ENCODE measurements at places on chromosomes 1 and 21.

GRCh38 chr1:69737527-69738185 is 169.9 kb downstream of the LRRC7 start:
- peak; percentile 69 for DNase-seq

GRCh38 chr1:224447251-224447650 is 12.7 kb upstream of the WDR26 start:
- no peak for DNase-seq

GRCh38 chr1:40717955-40718354 is 26.5 kb downstream of the NFYC start:
- no peak for DNase-seq

- no peak for DNase-seq
Measured at GRCh38 chr1:114008480-114008941, 29.2 kb downstream of the OLFML3 start.

- no peak for DNase-seq
Measured at GRCh38 chr1:165468253-165468652, 23.3 kb upstream of the RXRG start.

GRCh38 chr1:212457740-212458338 is 25.1 kb downstream of the NENF start:
- no peak for DNase-seq

DNA sequence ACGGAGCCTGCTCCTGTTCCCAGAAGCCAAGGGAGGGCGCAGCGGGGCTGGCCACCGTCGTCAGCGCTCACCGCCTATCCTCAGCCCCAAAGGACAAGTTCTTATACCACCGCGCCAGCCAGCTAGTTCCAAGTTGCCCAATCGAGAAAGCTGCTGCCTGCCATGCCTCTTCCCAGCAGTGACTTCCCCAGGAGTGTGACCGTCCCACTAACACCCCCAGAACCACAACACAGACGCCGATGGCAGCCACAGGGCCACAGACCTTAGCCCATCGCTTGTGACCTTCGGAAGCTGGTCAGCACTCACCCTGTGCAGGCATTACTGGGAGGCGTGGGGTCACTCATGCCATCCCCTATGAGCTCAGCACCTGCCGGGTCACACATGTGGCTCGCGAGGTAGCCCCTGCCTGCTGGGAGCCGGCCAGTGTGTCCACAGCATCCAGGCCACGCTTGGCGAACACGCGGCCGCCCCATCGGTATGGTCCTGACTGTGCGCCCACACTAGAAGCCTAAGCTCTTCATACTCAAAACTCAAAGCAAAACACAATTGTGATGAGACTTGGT is 20.1 kb downstream of the NADK start:
- DNase-seq: no peak

- no peak for DNase-seq
Measured at GRCh38 chr1:178243119-178243518, 149.2 kb downstream of the RASAL2 start.

DNA sequence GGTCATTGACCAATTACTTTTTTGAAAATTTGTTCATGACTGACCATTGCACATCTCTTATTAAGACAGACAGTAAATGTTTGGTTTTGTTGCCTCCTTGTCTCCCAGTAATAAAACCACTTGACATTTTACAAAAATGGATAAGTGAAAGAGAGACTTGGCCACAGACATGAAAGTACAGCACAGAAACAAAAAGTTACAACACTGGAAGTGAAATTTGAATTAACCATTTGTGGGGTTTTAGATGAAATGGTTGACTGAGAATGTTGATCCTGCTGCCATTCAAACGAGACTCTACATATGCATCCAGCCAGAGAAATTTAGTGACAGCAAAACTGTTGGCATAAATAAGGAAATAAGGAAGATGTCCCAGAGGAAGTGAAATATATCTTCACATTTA is 79.3 kb upstream of the B3GALT2 start:
- DNase-seq: no peak

- DNase-seq: no peak
Measured at GRCh38 chr21:33801424-33802405, 113.9 kb downstream of the ATP5PO start.

DNA sequence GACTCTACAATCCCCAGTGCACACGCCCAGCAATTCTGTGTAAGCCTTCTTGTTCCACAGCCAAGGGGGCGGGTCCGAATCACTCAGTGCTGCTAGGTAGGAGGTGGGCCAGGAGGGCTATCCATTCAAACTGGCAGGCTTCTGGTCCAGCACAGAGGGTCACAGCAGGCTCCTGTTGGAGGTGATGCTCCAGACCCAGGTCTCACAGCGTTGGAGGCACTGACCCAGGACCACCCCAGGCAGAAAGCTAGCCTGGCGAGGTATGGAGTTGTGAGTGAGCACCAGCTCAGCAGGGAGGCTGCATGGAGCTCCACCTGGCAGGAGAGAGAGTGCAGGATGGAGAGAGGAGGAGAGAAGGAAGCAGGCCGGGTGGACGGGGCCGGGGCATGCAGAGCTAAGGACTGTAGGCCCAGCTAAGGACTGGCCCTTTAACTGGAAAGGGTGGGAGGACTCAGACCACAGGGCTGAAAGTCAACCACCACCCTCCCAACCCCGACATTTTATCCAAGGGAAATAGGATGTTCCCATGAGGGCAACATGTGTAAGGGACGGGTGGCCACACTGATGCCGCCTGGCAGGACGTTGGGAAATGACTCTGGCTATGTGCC is 38.7 kb downstream of the GPR161 start:
- no peak for DNase-seq

- DNase-seq: no peak
Measured at GRCh38 chr1:205767248-205767647, 8.0 kb downstream of the RAB29 start.

DNA sequence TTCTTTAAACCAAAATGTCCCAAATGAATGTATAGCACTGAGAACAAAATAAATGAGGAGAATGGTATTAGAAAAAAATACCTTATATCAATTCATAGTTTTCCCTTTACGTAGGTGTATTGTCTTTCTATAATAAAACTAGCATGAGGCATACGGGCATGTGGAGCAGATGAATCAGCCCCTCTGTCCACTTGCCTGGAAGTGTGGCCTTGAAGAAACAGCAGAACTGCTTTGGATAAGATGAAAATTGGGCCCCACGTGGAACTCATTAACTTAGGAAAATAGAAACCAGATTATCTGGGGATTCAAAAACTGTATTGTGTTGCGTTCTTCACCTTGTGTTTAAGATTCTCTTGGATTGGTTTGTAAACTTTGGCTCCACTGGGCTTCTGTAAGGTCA is 356.8 kb upstream of the B3GALT2 start:
- no peak for DNase-seq

Data from muscle of back (tissue), 13 donors.